ENCODE measurements at places on chromosomes 13 and 19. TPM values are rescaled to one million over a fixed set of nuclear protein-coding genes. Genes with fewer than 3 reads are reported as not detected.
A peak's percentile ranks its signal among the peaks of the same experiment; 100 is the strongest.

DNA sequence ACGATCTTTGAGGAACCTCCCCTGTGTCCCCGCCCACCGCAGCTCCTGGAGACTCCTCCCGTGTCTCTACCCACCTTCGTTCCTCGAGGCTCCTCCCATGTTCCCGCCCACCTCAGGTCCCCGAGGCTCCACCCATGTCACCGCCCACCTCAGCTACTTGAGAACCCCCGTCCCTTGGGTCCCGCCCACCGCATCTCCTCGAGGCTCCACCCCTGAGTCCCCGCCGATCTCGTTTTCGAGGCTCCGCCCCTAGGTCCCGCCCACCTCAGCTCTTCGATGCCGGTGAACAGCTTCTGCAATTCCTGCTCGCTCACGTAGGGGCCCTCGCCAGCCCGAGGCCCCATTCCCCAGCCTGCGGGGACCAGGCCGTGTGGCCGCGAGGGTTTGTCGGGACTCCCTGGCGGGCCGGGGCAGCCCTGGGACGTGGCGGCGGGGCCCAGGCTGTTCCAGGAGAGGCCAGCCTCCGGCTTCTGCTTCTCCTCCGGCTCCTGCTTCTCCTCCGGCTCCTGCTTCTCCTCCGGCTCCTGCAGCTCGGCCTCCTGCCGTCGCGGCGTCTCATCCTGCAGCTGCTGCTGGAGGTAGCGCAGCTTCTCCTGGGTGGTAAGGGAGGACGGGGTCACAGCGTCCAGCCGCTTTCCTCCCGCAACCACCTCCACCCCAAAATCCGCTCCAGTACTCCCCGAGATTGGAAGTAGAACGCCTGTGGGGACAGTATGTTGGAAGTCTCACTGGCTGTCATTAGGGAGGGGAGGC is 16.7 kb downstream of the TSKS start:
- no peak overlapping the region for H3K4me3 ChIP-seq
- no peaks in the 10 kb centered on the region for H3K4me1 ChIP-seq
- peaks cover 10% of the 10 kb centered on the region for H3K27me3 ChIP-seq
- H3K27ac ChIP-seq: no peak overlapping the region

GRCh38 chr19:46974181-46974580 is 45.5 kb upstream of the NPAS1 start:
- no peaks in the 10 kb centered on the region for H3K36me3 ChIP-seq
- no peak overlapping the region for H3K4me3 ChIP-seq
- no peak for DNase-seq
- no peak overlapping the region for H3K27ac ChIP-seq

DNA sequence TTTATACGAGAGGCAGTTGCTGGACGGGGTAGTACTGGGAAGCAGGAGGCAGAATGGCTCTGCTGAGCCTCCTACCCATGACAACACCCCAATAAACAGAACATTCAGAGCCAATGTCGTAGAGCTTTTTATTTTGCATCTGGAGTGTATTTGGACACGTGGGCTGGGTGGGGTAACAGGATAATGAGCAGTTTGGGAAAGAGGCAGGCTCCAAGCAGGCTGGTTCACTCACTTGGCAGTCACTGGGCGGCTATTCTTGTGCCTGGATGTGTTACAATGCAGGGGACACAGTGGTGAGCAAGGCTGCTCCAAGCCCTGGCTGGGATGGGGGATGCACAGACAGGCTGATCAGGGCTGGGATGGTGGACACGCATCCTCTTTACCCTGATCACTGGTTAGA is 9.5 kb downstream of the ACTMAP start:
- peaks cover 19% of the 10 kb centered on the region for H3K27me3 ChIP-seq
- DNase-seq: no peak
- H3K27ac ChIP-seq: peak overlapping the region; percentile 71
- H3K36me3 ChIP-seq: no peaks in the 10 kb centered on the region
- H3K4me3 ChIP-seq: peak overlapping the region; percentile 78

- peaks cover 11% of the 10 kb centered on the region for H3K27me3 ChIP-seq
- no peak for DNase-seq
- H3K4me1 ChIP-seq: peaks cover 43% of the 10 kb centered on the region
- peak overlapping the region; percentile 99 for H3K27ac ChIP-seq
- no peaks in the 10 kb centered on the region for H3K36me3 ChIP-seq
- H3K4me3 ChIP-seq: peak overlapping the region; percentile 36
These were observed 43.4 kb upstream of the MEDAG start for GRCh38 chr13:30862707-30863106.

- H3K27me3 ChIP-seq: no peaks in the 10 kb centered on the region
- no peaks in the 10 kb centered on the region for H3K36me3 ChIP-seq
- no peak for DNase-seq
These were observed 782.4 kb upstream of the GPC6 start for GRCh38 chr13:92444244-92444643.

- no peaks in the 10 kb centered on the region for H3K4me1 ChIP-seq
- H3K36me3 ChIP-seq: peaks cover 17% of the 10 kb centered on the region
- no peak for DNase-seq
- peaks cover 2% of the 10 kb centered on the region for H3K27me3 ChIP-seq
- H3K4me3 ChIP-seq: no peak overlapping the region
- H3K27ac ChIP-seq: no peak overlapping the region
These were observed 73.3 kb downstream of the RFC3 start for GRCh38 chr13:33891196-33891742.

- no peaks in the 10 kb centered on the region for H3K4me1 ChIP-seq
- no peak overlapping the region for H3K27ac ChIP-seq
- no peaks in the 10 kb centered on the region for H3K36me3 ChIP-seq
These were observed 262.8 kb upstream of the RFC3 start for GRCh38 chr13:33554919-33555791.

- H3K36me3 ChIP-seq: no peaks in the 10 kb centered on the region
- H3K27ac ChIP-seq: no peak overlapping the region
- no peaks in the 10 kb centered on the region for H3K27me3 ChIP-seq
- no peaks in the 10 kb centered on the region for H3K4me1 ChIP-seq
- H3K4me3 ChIP-seq: no peak overlapping the region
- no peak for DNase-seq
These were observed 20.1 kb upstream of the TFDP1 start for GRCh38 chr13:113564331-113565023.

ZNF442 gene
- total RNA-seq: 1.2 TPM

LYPD3 gene
- 0.56 TPM for total RNA-seq

TPM4 gene
- 310 TPM for total RNA-seq

ZMYM2 gene
- 215 TPM for total RNA-seq
